ENCODE measurements at places on chromosomes 4 and X.

DNA sequence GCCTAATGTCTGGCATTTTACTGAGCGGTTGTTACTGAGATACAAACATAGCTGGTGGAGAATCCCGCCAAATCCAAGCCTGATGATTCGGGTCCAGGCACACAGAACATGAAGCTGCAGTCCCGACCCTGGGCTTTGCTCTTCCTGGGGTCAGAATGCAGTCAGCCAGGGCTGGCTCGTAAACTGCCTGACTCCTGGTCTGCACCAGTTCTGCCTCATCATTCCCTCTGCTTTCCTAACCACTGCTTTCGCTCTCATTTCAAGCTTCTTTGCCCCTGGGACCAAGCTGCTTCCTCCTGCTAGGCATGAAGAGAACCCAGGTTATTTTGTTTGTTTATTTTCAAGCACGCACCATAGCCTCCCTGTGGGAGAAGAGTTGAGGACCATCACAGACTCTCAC lies 39.3 kb downstream of the GATB start:
- no peak for DNase-seq

DNA sequence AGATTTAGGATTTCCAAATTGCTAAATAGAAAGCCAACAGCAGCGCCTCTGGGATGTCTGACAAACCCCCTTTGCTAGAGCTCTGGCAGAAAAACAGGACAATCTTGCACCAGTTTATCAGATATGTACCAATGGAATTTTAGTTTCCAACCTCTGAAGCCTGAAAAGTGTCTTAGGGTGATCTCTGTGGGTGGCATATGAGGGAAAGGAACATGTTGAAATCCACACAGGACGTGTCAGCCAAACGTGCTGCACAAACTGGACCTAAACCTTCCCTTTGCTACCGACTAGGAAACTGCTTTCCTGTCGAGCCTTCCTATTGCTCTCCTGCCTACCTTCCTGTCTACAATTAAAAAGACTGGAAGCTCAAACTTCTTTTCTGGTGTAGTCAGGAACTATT lies 53.5 kb downstream of the REELD1 start:
- DNase-seq: no peak

- DNase-seq: no peak
These were observed 1.1 kb downstream of the AVPR2 start for GRCh38 chrX:153905481-153906095.

DNA sequence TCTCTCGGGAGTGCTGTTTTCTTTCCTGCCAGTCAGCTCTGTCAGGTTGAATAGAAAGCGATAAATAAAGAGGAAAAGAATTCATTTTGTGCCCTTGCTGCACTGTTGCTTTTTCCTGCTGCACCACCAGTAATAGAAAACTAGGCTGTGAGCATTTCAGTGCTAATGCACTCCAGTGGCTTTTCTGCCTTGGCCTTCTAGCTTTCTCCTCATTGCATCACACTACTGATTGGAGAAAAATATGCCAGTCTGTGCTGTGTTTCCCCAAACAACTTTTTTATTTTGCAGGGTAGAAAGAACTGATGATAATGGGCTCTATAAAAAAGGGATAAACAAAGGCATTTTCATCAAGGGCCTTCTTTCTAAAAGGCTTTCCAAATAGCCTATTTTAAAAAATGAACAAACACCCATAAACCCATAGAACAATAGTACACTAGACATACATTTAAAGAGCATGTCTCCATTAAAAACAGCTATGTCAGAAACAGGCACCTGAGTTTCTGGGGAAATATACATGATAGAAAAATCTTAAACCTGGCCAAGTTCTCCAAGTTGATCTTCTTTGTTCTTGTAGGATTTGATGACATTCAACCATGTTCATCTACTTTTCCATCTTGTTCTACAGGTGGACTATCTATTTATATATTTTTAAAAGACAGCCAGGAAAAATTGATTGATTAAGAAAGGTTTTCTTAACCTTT lies 86.3 kb downstream of the GPRIN3 start:
- DNase-seq: peak; percentile 81

DNA sequence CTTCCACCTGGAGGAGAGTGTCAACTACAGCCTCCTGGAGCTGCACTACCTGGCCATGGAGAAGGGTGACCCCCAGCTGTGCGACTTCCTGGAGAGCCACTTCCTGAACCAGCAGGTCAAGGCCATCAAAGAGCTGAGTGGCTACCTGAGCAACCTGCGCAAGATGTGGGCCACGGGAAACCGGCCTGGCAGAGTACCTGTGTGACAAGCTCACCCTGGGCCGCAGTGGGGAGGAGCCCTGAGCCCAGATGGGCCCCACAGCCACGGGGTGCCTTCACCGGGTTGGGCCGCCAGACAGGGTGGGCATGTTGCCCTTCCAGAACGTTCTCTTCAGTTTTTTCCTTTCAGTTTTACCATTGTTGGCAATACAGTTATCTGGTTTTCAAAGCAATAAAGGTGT lies 15.2 kb upstream of the FAM47A start:
- no peak for DNase-seq

DNA sequence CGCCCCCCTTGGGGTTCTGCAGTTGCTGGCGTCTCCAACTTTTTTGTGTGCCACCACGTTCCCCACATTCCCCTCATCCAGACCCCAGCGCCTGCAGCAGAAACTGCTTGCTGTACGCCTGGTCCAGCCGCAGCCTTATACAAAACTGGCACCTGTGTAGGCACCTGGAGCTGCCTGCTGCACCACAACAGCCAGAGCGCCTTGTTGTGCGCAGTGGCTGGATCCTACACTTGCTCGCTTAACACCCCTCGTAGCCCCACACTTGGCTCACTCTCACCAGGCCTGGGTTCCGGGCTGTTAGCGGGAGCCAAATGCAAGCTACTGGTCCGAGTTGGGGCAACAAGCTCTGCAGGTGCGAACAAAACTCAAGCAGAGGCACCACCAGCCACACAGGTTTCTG lies 136.8 kb downstream of the TECRL start:
- DNase-seq: no peak

DNA sequence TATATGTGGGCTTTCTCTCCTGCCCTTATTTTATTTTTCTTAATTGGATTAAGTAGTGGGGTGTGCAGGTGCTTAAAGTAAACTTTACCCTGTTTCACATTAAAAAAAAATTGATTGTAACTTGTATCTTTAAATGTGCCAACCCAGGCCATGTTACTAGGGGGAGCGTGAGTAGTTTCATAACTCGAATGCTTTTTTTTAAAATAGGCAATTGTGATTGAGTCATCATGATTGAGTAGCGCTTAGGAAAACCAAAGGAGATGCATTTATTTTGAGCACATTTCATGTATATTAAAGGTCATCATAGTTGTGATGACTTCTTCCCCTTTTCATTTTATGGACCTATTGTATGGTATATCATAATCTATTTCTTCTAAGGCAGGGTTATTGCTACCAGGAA lies 32.2 kb downstream of the GPAT3 start:
- no peak for DNase-seq

GRCh38 chr4:41081847-41082246 lies 132.5 kb downstream of the APBB2 start:
- no peak for DNase-seq

GRCh38 chrX:70183091-70183490 lies 5.8 kb downstream of the DGAT2L6 start:
- DNase-seq: no peak

DNA sequence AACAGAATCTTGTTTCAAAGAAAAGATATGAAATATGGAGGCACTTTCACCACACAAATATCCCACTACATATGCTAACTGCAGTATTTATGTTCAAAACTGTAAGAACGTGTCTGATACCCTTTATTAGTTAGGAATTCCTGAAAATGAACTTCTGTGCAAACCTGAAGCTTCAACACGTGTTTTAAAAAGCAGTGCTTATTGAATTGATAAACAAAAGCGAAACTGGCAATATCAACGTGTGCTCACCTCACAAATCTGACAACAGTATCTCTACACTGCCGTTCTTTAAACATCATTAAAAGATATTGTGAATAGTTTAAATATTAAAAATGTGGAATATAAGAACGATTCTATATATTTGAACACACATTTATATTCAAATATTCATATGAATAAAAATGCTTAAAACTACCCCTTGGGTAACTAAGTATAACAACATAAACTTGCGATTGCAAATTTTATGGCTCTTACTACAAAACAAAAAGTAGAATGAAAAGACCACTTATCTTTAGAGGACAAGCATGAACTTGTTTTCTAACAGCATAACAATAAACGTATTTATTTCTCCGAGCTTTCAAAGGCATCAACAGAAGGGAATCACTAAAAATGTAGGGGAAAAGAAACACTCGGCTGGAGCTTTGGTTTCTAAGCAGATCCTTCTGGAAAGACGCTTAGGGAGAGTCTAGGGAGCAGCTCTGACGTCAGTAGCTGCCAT lies at the start of gene LRP2BP:
TSS of gene LRP2BP (minus strand) at position 687 of the 718 bp plus-strand sequence. CDS start 17,738 bp downstream, outside the sequence.
- peak; percentile 77 for DNase-seq

- DNase-seq: no peak
These were observed 38.2 kb downstream of the WFS1 start for GRCh38 chr4:6307891-6308290.

- DNase-seq: no peak
These were observed 100.5 kb downstream of the MFAP3L start for GRCh38 chr4:169925678-169926077.

GRCh38 chr4:171239196-171239595 lies 574.0 kb upstream of the GALNTL6 start:
- no peak for DNase-seq

GRCh38 chr4:139624441-139625092 lies 41.1 kb upstream of the MGST2 start:
- no peak for DNase-seq

GRCh38 chrX:153875391-153876111 lies 10.4 kb downstream of the L1CAM start:
- peak; percentile 82 for DNase-seq

DNA sequence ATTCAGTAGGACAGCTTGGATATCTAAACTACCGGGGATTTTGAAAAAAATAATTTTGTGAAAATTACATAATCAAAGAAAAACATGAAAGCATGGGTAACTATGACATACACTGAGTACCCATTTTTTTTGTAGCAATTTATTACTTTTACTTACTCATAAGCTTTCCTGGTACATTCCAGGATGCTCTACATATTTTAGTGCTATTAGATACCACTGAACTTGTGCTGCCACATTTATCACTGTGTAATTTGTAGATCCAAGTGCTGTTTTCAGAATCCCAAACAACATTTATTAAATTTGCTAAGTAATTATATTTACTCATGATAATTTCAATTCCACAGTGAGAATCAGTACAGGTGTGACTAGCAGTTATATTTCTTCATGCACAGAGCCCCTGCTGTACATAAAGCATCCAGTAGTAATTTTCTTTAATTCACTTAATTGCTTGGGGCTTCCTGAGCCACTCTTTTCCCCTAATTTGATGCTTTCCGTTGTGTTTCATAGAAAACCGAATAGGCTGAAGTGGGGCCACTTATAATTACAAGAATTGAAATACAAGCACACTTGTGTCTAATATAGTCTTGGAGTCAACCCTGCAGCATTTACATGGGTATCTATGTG lies 2254.4 kb downstream of the ARAP2 start:
- DNase-seq: no peak

DNA sequence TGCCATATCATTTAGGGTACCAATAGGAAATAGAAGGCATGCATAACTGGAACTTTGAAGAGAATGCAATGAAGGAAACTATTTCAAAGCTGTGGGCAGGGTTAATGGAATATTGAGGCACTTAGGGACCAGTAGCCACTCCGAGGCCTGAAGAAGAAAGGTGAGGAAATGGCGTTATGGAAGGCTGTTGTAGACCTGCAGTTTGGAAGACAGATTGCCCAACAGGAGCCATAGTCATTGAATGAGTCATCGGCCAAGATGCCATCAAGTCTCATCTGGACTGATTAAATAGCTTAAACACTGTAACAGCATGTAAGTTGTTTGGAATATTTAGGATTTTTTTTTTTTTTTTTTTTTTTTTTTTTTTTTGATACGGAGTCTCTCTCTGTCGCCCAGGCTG lies 11.6 kb downstream of the CXCL13 start:
- no peak for DNase-seq

DNA sequence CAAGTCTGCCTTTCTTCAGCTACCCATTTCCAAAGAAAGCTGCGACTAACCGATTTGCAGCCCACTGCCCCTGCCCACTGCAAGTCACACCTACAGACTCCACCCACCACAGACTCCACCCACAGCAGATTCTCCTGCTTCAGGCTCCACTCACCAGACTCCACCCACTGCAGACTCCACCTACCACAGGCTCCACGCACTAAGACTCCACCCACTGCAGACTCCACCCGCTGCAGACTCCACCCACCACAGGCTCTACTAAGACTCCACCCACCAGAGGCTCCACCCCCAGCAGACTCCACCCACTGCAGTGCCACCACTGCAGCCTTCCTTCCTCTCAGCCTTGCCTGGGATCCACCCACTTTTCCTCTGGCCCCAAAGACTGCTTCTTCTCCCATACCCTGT lies 41.3 kb downstream of the ABLIM2 start:
- peak; percentile 13 for DNase-seq

DNA sequence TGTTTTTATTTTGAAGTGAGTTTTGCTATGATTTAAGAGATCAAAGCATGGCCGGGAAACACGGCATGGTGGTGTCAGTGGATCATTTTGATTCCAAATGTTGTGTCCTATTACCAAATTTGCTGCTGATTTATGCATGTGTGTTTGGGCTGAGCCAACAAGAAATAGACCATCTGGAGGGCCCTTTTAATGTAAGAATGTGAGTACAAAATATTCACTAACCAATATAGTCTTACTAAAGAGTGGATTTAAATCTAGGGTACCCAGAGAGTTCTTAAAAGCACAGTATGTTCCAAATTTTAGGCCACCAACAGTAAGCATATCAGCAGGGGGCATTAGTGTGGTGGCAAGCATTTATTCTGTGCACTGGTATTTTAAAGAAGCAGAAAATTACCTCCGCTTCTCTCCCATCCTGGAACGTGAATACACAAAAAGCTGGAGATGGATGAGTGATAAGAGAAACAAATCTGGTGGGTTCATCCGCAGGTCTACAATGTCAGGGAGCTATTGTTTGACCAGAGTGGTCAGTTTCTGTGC lies 444.4 kb upstream of the IGFBP7 start:
- no peak for DNase-seq

DNA sequence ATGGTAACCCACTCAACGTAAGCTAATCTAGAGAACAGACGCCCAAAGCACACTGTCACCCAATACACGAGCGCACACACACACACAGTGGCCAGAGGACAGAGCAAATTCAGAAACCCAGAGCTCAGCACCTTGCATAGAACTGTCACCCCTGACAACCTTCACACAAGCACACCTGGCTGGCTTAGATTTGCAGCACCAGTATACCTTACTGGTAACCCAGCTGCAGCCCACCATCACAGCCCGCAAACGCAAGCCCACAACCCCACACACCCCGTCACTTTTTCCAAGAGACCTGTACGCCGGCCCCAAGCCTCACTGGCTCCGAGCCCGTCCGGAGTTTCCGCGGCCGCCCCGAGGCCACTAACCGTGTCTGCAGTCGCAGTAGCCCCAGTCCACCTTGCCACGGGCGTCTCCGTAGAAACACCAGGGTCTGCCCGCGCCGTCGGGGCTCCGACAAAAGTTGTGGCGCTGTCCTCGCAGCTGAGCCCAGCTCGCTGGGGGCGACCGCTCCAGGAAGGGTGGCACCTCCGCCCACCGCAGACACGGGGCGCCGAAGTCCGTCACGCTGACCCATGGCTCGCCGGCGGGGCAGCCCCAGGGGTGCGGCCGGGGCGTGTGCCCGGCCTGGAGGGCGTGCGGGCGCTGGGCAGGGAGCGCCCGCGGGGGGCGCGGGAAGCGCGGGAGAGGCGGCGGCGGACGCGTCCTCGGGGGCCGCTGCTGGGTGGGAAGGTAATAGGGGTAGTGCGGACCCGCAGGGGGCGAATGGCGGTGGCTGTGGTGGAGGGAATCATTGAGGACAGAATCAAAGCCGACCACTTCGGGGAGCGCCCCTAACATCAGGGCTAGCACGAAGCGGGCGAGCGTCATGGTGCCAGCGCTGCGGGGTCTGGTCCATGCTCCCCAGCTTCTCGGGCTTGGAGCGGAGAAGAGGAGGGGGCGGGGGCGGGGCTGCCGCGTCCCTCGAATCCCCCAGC lies 664 bp downstream of the PRSS12 start:
- no peak for DNase-seq
